Gastrocnemius medialis (tissue), 4 donors: ENCODE measurements at places on chromosomes 12 and 14.

GRCh38 chr12:117897372-117898161 lies 71.2 kb downstream of the KSR2 start:
- DNase-seq, result no peak

DNA sequence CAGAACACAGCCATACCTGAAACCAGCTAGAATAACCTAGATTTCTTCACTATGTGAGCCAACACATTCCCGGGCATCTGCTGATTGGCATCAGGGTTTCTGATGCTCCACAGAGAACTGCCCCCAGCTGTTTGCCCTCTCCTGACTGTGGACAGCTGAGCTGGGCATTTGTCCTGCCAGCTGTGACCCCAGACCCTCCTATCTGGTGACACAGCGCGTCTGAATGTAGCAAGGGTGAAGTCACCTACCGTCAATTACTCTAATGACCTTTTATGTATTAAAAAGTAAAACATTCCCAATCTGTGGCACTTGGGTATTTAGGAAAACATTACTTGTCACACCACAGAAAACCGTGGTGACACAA lies 29.7 kb upstream of the SFSWAP start:
- DNase-seq, result no peak

- no peak for DNase-seq
Observed at GRCh38 chr14:23401291-23401690, 6.8 kb downstream of the MYH6 start.

- DNase-seq, result no peak
Observed at GRCh38 chr12:96134200-96134599, 60.0 kb upstream of the ELK3 start.

DNA sequence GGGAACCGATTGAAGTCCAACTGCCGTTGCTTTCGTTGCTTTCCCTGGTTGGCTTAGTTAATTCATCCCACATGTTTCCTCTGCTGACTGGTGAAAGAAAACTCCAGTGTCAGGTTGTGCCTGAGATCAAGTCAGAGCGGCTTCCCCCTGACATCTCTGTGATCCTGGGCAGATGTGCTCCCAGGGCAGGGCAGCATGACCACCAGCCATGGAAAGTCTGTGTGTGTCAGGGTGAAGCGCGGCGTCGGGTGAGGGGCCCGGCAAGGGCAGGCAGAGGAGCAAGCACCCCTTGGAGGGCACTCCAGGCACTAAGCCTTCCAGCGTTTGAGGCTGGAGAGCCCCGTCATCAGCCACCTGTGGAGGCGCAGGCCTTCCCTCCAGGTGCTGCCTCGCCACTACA lies 54.5 kb upstream of the IGF1 start:
- no peak for DNase-seq

DNA sequence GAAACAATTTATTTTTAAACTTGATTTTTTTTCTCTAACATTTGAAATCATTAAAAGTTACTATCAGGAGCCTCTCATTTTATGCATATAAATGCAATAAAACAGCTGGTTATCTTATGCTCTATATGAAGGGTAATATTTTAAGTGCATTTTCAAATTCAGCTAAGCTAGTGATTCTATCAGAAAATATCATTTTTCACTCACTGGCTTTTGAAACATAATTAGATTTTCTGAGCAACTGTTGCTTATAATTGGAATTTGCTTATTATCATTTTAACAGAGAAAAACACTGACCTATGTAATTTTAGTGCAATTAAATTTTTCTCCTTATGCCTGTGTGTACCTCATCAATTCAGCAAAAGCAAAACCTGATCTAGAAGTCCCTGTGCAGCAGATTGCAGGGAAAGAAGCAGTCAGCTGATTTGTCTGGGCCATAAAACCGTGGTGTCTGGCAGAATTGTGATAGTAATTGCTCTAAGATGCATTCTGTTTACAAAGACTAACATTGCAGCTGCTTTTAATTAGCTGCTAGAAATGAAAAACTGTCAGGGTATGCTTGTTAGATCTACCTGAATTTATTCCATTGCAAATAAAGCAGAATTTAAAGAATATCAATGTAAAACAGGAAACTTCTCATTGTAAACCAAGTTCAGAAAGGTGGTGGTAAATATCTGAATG lies 75.0 kb downstream of the BICD1 start:
- no peak for DNase-seq

DNA sequence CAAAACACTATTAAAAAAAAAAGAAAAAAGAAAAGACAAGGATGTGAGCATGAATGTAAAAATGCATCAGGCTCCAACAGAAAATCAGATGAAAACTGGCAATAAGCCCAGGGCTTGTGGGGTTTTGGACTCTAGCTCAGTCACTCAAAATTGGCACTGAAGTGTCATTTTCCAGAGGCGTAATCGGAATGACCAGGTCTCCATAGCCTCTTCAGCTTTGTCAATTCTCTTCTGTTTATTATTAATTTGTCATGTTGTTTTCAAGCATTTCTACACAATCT lies 137.2 kb upstream of the TRHDE start:
- DNase-seq, result no peak

DNA sequence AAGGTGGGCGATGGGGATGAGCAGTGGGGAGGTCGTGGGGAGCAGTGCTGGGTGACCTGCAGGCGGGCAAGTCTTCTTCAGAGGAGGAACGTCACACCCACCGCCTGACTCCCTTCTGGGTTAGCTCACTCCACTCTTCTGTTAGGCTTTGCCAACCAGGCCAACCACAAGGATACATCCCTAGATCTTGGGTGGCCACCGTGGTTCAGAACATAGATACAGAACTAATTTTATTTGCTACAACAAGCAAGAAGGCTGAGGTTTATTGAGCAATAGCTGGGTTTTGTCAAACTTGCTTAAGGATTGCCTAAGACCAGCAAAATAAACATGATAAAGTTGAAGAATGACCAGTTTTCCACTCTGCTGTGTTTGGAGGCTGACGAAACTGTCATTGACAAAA lies 109.4 kb downstream of the DACT1 start:
- peak; percentile 21 for DNase-seq

GRCh38 chr12:42589465-42590329 lies at the start of gene PRICKLE1:
TSS of gene PRICKLE1 (minus strand) at chr12:42589746. CDS start at chr12:42472516, 117,230 bp downstream.
- no peak for DNase-seq

DNA sequence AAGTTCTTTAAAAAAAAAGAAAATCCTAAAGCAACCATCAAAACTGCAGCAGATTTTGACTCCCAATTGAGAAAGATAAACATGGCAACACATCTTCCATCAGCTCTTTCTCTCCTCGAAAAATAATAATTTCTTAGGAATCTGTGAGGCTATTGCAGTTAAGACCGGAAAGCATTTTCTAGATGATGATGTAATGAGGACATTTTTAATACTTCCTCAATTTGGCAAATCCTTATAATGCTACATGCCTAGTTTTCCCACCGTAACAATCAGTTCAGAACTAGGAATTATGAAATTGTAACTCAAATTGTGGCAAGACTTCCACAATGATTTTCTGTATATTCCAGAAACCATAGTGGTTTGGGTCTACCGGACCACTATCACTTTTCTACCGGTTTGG lies 180.9 kb upstream of the PDE3A start:
- DNase-seq, result no peak

- DNase-seq, result no peak
Observed at GRCh38 chr14:104507443-104507842, 72.1 kb upstream of the C14orf180 start.

- DNase-seq, result no peak
Observed at GRCh38 chr14:94728950-94729349, 41.0 kb downstream of the GSC start.

- no peak for DNase-seq
Observed at GRCh38 chr14:99075771-99076375, 196.1 kb downstream of the BCL11B start.

DNA sequence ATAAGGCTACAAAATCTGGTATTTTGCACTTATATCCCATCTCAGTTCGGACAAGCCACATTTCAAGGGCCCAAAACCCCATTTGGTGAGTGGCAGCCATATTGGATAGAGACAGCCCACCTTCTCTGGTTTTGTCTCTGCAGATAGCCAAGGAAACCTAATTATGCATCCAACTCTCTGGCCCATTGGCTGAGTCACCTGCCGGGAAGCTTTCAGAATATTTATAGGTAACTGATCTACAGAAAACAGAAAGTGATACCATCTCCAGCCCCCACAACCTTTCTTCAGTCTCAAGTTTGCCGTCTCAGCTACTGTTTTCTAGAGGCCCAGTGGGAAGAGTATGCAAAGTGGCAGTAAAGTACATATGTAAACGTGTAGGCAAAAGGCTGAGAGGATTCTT lies 33.7 kb upstream of the PPP1CC start:
- DNase-seq, result no peak

DNA sequence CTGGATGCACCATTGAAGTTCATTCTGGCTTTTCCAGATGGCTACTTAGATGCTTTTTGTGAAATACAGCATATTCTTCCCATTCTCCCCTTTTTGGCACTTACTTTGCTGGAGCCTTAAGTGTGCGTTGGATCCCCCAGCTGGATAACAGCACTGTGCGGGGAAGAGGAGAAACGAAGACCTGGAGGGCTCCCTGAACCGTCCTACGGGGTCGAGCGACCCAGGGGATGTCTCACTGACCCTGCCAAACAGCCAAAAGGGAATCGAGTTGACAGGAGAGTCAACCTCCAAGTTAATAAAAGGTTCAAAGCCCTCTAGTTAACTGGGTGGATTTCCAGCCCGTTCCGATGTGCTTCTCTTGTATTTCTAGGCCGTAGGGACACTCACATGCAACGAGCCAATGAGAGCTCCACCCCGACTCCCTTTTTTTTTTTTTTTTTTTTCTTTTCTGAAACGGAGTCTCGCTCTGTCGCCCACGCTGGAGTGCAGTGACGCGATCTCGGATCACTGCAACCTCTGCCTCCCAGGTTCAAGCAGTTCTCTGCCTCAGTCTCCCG lies 1.0 kb upstream of the CAMKK2 start:
- no peak for DNase-seq

DNA sequence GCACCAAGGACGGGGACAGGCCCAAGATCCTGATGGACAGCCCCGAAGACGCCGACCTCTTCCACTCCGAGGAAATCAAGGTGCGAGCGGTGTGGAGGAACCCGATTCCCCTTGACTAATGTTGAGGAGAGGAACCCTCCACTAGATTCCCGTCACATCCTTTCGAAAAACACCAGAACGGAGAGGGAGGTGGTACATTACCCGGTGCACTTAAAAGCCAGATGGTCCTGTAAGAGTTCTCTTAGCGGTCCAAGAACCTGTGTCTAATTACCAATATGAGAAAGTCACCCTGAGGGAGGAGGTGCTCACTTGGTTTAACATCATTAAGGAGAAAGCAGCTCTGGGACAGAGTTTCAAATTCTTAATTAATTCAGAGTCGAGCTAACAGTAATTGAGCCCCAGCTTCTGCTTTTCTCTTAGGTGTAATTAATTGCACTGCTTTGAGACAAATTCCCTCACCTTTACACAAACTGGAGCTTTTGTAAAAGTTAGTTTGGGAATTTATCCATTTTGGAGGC lies 450 bp downstream of the PRKAB1 start:
- DNase-seq, result no peak

DNA sequence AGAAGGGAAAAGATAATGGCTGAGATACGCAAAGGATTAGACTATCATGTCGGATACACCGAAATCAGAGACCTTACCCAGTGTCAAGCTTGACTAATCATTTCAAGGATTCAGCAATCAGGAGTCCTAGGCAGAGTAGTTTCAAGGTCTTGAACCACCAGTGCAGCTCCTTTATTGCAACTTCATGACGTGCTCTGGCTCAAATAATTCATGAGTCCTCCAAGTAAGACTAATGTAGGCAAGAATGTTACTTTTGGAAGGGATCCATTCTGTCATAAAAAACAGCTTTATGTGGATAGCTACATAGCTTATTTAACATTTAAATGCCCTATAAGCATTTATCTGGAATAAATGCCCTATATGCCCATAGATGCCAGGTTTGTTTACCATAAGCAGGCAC lies 123.2 kb downstream of the LMO3 start:
- no peak for DNase-seq

- DNase-seq, result no peak
Observed at GRCh38 chr12:20184514-20184913, 183.8 kb upstream of the PDE3A start.

DNA sequence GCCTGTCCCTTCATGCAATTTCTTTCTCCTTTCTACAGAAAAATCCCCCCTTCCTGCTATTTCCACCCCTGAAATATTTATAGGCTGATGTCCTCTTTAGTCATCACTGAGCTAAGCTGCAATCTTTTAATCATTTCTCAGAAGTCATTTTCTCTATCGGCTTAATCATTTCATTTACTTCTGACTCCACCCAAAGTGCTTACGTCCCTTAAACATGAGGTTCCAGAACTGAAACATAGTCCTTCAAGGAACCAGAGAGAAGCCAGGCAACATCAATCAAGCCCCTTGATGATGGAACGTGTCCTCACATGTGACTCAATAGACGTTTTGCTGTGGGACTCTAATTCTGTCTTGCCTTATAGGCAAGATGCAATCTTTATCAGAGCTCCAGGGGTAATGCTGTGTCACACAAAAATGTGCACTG lies 148.7 kb upstream of the KRR1 start:
- no peak for DNase-seq

- DNase-seq, result no peak
Observed at GRCh38 chr14:63573581-63573980, 30.4 kb upstream of the PPP2R5E start.

GRCh38 chr12:57724936-57725740 lies 13.4 kb downstream of the AGAP2 start:
- no peak for DNase-seq

DNA sequence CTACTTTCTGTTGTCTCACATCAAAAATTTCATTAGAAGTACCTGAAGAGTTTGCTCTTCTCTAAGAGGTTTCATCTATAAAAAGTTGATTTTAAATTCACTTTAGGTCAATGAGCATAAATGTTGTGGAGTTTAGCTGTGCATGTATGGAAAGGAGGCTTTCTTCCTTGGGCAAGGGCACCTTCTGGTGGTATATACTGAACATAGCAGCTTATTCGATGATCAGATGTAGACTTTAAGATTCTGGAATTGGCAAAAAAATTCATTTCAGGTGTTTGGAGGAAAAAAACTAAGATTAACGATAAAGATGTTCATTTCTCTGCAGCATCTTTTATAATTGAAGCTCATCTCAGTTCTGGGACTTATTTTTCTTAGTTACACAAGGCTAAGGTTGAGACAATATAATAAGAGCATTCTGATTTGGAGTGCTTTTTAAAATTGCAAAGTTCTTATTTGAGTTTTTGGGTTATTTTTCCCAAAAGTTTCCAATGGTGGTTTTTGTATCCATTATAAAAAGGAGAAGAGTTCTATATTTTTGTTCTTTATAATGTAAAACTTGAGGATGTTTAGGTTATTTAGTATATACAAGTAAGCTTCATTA lies 46.8 kb downstream of the TMEM117 start:
- no peak for DNase-seq

DNA sequence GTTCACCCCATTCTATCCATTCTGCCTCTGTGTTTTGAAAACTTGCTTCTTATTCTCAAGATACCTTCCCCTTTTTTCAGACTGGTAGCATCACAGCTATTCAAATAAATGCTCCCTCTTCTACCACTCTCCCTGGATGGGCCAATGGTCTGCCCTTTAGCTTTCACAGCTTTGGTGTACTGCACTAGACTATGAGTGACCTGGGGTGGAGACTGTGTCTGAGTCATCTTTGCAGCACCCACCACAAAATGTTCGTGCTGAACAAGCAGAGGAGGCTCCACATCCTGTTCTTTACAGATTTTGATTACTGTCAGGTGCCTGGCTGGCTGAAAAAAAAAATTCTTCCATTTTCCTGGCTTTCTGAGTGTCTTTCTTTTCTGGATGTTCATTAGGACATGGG lies 1104.1 kb upstream of the TMEM132C start:
- DNase-seq, result no peak
